ENCODE measurements at places on chromosomes 1 and 21.

DNA sequence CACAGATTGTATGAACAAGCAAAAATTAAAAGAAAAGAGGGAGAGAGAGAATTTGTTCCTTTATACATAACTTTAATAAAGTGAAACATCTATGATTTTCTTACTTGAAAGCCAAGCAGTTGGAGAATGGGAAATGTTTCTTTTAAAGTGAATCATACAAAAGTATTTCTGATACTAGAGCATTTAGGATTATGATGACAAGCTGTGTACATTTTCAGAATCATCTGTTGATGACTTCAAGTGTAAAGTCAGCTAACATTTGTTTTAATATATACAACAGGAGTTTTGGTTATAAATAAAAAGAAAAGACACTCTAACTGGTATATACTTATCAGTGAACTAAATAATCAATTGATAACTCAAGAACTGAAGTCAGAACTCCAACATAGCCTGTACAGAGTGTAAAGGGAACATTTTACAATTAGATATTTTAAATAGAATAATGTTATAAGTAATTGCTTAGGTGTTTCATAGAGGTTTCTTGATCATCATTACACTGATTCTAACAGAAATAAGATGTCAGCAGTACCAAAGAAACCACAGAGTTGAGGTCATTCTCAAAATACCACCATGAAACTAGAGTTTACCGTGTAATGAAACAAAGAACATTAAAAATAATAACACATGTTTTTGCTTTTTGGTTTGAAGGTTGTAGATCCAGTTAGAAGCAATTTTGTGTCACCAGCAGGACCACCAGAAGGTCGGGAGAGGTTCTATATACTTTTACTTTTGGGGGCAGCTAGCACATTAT, 103.4 kb downstream of the COL24A1 start:
- no peak for DNase-seq

DNA sequence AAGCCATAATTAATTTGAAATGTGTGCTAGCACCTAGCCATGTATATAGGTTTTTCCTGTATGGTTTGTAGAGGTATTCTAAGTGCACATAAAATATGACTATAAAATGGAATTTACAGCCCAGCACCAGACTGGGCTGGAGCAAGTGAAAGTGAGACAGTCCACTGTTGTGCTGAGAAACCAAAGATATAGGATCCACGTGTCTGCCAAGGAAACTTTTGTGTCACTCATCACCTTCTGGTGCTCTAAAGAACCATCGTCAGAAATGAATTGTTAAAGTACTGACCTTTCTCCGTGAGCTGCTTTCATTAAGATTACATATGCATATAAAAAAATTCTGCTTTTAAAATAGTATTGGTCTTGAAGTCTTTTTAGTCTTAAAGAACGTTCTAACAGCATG, 141.0 kb upstream of the ZC3H11B start:
- no peak for DNase-seq

DNA sequence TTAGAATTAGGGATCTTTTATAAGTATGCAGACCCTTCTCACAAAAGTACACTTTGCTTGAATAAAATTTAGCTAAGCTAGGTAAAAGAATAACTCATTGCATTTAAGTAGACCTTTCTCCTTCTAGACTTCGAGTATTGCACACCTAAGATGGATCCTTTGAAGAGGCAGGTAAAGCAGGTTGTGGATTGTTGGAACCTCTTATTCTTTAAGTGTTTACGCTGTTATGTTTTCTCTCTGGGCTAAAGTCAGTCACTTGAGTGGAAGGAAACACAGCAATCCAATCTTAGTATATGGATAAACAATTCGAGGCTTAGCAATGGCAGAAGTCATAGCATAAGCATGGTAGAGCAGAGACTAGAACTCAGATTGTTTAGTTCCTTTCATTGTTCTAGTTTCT, 11.4 kb downstream of the MAGI3 start:
- DNase-seq: no peak

GRCh38 chr1:19484798-19485361, 459 bp downstream of the CAPZB start:
- DNase-seq: no peak

DNA sequence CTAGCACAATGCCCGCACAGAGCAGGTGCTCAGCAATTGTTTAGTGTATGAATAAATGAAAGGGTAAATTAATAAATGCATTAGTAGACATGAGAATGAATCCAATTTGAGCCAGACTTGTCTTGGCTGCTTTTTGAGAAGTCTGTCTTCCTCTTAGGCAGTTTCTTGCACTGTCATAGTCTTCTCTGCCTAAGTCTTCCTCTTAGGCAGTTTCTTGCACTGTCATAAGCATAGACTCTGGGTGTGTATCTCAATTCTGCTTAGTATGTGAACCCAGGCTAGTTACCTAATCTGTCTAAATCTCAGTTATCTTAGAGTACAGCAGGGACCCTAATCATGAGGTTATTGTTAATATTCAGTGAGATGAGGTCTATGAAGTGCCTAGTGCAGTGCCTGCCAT, 27.2 kb downstream of the NHLH2 start:
- no peak for DNase-seq

GRCh38 chr1:221708076-221708571, 33.8 kb downstream of the DUSP10 start:
- DNase-seq: no peak

DNA sequence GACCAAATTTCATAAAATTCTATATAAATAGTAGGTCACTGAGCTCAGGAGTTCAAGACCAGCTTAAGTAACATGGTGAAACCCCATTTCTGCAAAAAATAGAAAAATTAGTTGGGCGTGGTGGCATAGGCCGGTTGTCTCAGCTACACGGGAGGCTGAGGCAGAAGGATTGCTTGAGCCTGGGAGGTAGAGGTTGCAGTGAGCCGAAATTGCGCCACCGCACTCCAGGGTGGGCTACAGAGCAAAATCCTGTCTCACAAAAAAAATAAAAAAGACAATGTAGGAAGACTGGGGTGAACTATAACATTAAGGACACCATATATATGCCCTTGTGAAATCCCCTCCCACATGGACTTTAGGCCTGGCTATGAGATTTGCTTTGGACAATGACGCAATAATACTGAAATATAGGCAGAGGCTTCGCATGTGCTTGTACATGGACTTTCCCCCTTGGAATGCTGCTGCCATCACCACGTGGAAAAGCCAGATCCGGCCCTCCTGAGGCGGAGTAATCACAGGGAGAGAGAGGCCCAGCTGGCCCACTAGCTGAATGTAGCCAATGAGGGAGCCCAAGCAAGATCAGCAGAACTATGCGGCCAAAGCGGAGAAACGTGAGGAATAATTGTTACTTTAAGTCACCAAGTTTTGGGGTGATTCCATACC, 13.1 kb upstream of the USP1 start:
- no peak for DNase-seq

- DNase-seq: no peak
Observed at GRCh38 chr1:226732856-226733291, 6.2 kb downstream of the ITPKB start.

DNA sequence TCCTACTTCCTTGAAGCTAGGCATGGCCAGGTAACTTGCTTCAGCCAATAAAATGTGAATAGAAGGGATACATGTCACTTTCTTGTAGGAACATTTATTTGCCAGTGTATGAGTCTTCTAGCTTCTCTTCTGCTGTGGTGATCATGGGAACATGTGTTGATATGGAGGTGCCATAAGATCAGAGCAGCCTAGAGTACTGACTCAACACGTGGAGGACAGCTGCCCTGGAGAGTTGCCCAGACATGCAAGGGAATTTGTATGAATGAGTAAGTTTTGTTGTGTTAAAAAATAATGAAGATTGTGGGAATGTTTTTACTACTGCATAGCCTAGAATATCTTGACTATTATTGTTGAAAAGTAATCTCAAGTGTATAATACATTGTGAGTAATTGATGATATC, 502.3 kb downstream of the NUF2 start:
- DNase-seq: no peak

DNA sequence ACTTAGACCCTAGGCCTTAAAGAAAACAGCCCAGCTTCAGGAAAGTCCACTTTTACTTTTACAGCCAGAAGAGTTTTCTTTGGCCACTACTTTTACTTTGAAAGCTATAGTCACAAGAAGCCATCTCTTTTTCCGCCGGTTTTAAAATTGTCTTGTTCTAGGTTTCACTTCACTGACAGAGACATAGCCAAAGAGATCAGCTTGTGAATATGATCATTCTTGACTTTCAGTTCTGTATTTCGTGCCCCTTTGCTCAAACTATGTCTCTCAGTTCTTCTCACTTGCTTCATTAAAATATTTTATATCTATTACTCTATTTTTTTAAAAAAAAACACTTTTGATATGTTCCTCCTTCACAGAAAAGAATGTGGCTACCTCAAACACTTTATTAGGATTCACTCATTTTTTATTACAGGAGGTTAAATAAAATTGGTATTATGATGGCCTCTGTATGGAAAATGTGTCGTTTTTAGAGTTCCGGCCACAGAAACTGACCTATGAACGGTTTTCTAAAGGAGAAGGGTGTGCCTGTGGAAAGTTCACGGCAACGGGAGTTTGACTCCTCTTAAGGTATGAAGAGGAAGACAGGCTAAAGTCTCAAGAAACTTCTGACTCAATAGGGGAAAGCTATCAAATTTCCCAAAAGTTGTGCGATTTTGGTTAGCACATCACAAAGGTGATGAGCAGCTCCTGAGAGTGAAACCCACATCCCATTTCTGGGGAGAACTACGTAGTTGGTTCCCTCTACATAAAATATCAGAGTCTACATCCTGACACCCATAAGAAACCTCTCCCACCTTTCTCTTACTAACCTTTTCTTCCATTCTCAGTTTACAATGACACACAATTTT, 1.2 kb downstream of the MCOLN2 start:
- DNase-seq: no peak

- peak; percentile 22 for DNase-seq
Observed at GRCh38 chr1:116373431-116374352, 648 bp downstream of the ATP1A1 start.

DNA sequence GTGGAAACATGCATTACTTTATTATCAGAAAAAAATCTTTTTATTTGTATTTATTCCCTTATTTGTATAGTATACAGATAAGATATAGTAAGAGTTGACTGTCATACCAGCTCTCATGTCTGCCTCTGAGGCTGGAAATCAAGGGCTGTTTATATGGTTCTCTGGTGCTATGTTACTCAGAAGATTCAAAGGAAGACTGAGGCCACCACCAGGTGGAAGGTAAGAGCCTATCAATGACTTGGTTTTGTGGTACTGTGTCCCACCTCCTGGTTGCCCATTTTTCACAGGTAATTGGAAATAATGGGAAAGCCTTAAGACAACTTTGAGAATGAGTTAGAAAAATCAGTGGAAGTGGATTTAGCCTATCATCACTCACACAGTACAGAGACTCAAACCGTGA, 342.1 kb downstream of the DSCAM start:
- no peak for DNase-seq

DNA sequence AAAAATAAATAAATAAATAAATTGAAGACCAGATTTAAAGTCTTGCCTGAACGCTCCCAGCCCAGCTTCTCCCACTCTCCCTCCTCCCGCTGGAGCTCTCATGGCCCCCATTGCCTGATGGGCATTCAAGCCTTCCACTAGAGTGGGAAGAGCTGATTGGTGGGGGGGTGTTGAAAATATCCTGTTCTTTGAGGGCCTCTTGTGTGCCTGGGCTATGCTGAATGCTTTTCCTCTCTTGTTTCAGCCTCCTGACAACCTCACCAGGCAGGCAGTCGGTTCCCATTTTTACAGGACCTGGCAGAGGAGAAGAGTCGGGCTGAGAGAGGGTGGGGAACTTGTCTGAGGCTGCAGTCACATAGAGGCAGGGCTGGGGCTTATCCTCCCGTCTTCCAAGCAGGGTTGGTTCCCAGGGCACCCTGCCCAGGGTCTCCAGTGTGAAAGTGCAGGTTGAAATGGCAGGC, 59.2 kb upstream of the SSBP3 start:
- no peak for DNase-seq

GRCh38 chr1:246004301-246004700, 502.8 kb downstream of the SMYD3 start:
- no peak for DNase-seq

GRCh38 chr1:155226910-155227260, 18.4 kb downstream of the MTX1 start:
- DNase-seq: no peak

GRCh38 chr1:57024428-57024827, 58.6 kb upstream of the C8B start:
- DNase-seq: no peak

DNA sequence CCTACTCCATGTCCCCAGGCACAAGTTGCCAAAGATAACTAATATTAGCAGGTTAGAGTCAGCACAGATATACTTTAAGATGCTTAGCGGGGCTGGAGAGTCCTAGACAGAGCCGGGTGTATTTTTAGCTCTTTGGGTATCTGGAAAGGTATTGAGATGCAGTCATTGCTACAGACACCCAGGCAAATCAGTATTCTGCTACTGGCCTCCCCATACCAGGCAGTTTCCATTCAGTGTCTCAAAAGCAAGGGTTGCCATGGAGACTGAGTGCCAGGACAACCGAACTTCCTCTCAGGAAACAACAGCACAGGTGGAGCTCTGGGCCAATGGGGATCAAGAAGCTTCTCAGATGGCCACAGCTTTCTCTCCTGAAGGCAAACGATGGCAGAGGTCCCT, 45.3 kb downstream of the KCNC4 start:
- no peak for DNase-seq

GRCh38 chr1:31708324-31708723, 4.5 kb upstream of the COL16A1 start:
- no peak for DNase-seq

DNA sequence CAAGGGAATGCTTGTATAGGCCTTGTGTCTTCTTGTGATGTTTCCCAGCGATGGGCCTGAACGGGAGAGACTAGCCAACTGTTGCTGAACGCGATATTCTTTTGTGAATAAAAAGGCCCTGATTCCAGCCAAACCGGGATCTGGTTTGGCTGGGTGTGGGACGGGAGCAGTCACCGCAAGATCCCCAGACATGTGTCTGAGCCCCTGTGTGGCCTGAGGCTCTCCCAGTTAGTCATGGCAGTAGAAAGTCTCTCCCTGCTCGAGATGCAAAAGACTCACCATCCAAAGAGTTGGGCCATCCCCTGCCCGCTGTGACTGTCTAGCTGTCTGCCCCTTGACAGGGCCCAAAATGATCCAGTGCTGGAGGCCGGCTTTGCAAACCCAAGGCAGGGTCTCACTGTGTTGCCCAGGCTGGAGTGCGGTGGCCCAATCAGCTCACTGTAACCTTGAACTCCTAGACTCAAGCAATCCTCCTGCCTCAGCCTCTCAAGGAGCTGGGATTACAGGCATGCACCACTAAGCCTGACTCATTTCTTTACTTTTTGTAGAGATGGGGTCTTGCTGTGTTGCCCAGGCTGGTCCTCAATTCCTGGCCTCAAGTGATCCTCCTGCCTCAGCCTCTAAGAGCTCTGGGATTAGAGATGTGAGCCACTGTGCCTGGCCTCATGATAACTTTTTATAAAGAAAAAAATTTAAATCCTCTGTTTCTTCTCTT, 56.4 kb downstream of the KIF26B start:
- DNase-seq: no peak

- no peak for DNase-seq
Observed at GRCh38 chr1:226714148-226714547, 24.9 kb downstream of the ITPKB start.

- DNase-seq: no peak
Observed at GRCh38 chr1:184160236-184160635, 108.7 kb downstream of the TSEN15 start.
